ENCODE measurements at places on chromosomes 1 and 21.
A peak's percentile ranks its signal among the peaks of the same experiment; 100 is the strongest.

DNA sequence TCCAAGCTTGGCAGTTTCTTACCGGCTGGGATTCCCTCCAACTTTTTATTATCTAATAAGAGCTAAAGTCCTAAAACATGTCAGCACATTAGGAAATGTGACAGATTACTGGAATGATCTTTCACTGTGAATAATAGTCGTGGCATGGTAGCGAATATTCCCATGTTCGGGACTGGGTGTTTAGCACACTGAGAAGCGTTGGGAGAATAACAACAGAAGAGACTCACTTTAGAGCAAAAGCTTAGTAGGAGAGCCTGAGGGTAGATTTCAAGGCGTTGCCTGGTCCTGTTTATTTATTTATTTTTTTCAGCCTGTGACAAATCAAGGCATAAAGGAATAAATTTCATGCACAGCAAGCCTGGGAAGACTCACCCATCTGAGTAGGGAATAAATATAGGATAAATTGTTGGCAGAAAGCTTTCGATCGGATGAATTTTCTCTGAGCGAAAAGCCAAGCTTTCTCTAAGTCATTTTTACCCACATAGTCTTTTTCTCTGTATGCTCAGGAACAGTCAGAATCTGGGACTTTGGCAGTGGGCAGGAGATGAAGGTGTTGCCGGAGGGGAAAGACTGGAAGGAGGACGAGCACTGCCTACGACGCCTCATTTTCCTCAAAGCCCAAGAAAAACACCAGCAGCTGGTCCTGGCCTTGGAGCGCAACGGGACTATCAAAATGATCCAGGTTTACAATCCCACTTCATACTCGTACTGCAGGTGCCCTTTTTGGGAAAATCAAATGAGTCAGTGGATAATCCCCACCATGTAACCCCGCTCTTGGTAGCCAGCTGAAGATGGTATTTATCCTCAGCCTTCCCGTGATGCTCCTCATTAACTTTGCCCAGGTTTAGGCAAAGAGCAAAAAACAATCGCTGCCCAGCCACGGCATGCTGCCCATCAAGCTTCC is 97.2 kb downstream of the WDR64 start:
- no peak for DNase-seq

GRCh38 chr1:40593449-40594186 is 62.2 kb downstream of the ZNF684 start:
- DNase-seq = no peak

DNA sequence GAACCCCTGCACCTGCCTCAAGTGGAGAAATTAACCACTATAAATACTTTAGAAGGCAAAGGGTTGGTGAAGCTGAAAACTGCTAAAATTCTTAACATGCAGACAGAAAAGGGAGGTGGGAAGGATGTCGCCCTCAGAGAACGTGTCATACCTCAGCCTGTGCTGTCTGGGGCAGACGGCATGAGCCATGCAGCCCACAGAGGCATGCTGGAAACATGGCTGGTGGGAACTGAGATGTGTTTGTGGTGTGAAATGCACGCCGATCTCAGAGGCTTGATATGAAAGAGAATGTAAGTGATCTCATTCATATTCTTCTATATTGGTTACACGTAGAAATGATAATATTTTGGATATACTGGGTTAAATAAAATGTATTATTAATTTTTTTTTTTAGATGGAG is 16.3 kb downstream of the AGPAT3 start:
- peak; percentile 14 for DNase-seq

GRCh38 chr1:231844986-231845502 is 218.5 kb downstream of the DISC1 start:
- DNase-seq = no peak

GRCh38 chr1:229993060-229993459 is 74.0 kb upstream of the GALNT2 start:
- no peak for DNase-seq

- DNase-seq = peak; percentile 83
Observed at GRCh38 chr21:33383056-33383888, 19.9 kb upstream of the IFNGR2 start.

DNA sequence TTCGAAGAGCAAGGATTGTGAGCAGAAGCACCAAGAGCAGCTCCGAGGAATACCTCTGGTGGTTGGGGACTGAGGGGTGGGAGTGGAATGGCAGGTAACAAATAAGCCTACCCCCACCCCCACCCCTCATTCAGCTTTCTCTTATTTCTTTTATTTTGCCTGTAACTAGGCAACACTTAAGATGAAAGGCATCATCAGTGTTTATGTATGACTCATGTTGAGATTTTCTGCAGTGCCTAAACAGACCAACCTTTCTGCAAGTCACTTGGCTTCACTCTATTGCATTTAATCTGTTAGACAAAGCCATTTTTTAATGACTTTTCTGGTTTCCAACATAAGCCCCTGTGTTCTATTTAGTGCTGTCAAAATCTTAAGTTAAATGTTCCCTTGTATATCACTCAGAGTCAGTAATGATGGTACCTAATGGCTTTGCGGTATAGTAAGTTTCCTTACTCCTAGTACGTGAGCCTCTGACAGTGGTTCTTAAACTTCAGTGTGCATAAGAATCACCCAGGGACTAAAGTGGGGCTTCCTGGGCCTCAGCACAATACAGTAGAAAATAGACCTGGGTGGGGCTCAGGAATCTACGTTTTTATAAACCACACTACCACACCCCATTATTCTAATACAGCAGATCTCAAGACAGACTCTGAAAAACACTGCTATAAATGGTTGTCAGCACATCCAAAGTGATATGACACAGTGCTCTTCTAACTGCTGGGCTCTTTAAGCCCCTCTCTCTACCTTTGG is 19.9 kb downstream of the CASQ2 start:
- no peak for DNase-seq

- no peak for DNase-seq
Observed at GRCh38 chr1:214458541-214458940, 92.9 kb downstream of the PTPN14 start.

- DNase-seq = no peak
Observed at GRCh38 chr1:81635816-81636215, 164.9 kb upstream of the ADGRL2 start.

DNA sequence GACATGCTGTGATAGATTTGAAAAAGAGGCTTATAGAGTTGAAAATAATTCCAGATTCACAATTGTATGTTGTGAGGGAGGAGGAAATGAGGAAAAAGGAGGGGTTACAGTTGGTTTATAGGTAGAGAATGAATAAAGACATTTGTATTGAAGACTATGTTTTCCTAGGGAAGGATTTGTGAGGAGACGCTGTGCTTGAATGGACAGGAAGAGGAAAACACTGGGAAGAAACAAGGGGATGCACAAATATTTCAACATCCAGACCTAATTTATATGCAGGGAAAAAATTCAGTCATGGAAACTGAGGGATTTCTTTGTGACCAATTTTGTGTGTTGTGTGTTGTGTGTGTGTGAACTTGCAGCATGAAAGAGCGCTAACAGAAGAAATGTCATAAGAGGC is 92.6 kb upstream of the B3GALT2 start:
- DNase-seq = no peak

GRCh38 chr1:201561195-201561564 is 22.3 kb downstream of the NAV1 start:
- no peak for DNase-seq

GRCh38 chr1:25702101-25702775 is 85.6 kb downstream of the MAN1C1 start:
- no peak for DNase-seq

- no peak for DNase-seq
Observed at GRCh38 chr21:17514124-17514845, 1.4 kb downstream of the CXADR start.

GRCh38 chr1:180567654-180568053 is 8.9 kb downstream of the OVAAL start:
- DNase-seq = no peak

DNA sequence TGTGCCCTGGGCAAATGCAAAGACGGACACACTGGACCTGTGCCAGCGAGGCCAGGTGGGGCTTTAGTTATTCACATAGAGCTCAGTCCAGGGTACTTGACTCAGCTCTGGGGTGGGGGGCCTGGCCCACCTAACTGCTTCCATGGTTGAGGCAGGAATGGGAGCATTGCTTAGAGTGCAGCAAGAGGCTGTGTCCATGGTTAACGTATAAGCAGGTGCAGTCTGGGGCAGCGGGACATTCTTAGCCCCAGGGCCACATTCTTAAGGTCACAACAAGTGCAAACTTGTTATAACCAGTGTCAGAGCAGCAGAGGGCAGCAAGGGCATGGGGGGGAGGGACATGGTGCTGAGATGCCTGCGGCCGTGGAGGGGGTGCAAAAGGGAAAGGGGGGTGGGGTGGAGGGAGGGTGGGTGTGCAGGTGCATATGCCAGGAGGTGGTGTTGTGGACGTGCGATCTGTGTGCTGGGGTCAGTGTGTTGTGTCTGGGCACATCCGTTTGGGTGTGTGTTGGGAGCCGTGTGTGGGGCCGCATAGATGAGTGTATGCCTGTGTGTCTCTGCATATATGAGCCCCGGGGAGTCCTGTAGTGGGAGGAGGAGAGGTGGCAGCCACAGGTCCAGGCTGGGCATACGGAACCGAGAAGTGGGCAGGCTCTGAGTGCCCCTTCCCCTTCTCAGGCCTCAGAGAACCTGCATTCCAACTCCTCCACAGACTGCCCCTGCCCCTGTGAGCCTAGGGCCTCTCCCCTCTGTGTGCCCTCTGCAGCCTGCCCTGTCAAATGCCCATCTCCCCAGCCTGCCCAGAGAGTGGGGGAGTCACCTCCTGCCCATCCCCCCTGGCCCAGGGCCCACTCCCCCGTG is 8.4 kb downstream of the KCNJ10 start:
- DNase-seq = no peak

DNA sequence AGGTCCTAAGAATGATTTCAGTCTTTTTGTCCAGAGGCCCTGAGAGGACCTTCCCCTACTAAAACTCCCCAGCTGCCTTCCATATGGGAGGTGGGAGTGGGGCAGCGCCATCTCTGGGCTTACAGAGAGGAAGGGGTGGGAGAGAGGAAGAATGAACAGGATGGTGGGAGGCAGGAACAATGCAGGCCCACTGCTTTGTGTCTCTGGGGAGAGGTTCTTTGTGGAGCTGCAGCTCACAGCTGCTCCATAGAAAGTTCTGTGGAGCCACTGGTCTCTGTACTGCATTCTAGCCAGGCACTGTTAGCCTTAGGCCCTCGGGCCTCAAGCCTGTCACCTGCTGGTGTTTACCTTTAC is 43.6 kb upstream of the A3GALT2 start:
- DNase-seq = no peak

- DNase-seq = peak; percentile 63
Observed at GRCh38 chr1:7669559-7670311, 101.4 kb upstream of the VAMP3 start.

DNA sequence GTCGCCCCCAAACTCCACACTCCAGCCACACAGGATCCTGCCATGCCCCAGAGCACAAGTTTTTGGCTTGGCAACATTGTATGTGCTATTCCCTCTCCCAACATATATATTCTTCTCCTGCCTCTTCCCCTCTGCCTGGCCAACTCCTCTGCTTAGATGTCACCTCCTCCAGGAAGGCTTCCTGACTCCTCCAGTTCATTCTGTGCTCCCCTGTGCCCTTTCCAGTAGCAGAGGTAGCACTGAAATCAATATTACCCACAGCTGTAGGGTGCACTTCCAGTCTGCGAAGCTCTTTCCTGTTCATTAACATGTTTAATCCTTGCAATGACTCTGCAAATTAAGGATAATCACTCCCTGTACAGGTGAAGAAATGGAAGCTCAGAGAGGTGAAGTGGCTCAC is 21.2 kb downstream of the ALDH4A1 start:
- no peak for DNase-seq

- DNase-seq = peak; percentile 40
Observed at GRCh38 chr21:45404730-45405270, at the start of gene COL18A1. Gene COL18A1, plus strand, starts transcription at chr21:45405165. Its CDS starts 66 bp downstream, at chr21:45405231.

GRCh38 chr1:224884361-224884801 is 45.1 kb upstream of the DNAH14 start:
- DNase-seq = no peak

DNA sequence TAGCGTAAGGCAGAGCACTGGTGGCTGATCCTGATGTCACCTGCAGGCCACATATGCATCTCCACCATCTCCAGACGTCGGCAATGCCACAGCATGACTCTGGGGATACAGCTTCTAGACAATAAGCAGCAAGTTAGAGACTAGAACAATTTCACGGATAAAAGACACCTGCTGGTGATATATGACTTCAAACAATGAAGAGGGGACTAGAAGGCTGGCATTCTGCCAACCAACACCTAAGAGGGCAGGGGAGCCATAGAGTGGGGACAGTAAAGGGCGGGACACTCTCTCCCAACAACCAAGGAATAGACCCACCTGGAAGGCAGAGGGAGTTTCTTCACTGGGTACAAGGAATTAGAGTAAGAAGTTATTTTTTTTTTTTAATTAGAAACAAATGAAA is 126.7 kb downstream of the SIM2 start:
- DNase-seq = no peak

DNA sequence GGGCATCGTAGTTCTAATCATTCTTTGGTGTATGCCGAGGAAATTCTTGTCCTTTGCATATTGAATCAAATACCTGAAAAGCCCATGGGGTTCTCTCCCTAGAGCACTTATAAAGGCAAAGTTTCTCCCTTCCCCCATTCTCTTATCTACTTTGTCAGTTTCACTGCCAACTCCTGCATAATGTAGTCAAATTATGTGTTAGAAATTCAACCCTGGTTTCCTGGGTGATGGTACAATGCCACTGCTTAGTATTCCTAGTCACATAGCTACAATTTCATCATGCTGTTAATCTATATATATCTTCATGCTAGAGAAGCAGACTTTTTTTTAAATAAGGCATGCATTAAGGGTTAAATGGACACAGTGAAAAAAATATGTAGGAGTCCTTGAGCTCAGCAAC is 119.0 kb downstream of the PDE4B start:
- no peak for DNase-seq

DNA sequence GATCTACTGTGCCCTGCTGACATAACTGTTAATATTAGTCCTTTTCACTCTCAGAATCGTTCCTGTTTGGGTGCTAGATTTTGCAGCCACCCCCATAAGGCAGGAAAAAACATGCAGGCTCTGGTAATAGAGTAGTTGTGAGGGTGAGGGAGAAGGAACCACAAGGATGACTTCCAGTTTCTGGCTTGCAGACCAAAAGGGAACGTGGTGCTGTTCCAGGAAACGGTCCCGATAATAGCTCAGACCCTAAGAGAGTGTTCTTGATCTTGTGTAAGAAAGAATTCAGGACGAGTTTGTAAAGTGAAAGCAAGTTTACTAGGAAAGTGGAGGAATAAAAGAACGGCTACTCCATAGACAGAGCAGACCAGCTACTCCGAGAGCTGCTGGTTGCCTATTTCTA is 50.7 kb upstream of the RHOU start:
- no peak for DNase-seq

GRCh38 chr1:205350691-205351141 is 6.0 kb downstream of the KLHDC8A start:
- no peak for DNase-seq

GRCh38 chr21:23130308-23130707 is 2132.1 kb downstream of the NCAM2 start:
- DNase-seq = no peak

- no peak for DNase-seq
Observed at GRCh38 chr1:99005537-99005942, 879 bp upstream of the PLPPR5 start.

GRCh38 chr1:44034976-44035716 is 3.9 kb upstream of the SLC6A9 start:
- no peak for DNase-seq
